Cortex of kidney (tissue), 1 donor: ENCODE measurements at places on chromosomes 2 and 18.

GRCh38 chr2:156383798-156384197 is 51.3 kb upstream of the NR4A2 start:
- DNase-seq, result no peak

DNA sequence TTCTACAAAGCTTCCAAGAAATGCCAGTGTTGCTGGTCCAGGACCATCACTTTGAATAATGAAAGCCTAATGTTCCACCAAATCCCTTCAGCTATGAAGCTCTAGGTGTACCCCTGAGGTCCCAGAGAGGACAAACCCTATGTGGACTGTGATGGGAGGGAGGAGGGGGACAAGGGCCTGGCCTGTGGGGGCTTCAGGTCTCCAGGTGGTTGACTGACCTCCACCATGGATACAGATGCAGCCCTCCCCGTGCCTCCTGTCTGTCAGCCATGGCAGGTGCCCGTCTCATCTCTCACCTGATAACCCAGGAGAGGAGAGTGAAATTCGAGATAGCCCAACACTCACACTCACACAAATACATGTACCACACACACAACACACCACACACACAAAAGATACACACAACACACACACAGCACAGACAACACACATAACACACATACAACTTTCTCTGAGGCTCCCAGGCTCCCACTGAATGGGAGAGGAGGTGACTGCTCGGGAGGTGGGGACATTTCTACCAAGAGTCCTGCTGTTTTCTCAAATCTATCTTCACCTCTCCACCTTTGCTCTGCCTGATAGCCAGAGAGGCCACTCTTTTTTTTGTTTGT is 12.8 kb upstream of the RHOB start:
- no peak for DNase-seq

DNA sequence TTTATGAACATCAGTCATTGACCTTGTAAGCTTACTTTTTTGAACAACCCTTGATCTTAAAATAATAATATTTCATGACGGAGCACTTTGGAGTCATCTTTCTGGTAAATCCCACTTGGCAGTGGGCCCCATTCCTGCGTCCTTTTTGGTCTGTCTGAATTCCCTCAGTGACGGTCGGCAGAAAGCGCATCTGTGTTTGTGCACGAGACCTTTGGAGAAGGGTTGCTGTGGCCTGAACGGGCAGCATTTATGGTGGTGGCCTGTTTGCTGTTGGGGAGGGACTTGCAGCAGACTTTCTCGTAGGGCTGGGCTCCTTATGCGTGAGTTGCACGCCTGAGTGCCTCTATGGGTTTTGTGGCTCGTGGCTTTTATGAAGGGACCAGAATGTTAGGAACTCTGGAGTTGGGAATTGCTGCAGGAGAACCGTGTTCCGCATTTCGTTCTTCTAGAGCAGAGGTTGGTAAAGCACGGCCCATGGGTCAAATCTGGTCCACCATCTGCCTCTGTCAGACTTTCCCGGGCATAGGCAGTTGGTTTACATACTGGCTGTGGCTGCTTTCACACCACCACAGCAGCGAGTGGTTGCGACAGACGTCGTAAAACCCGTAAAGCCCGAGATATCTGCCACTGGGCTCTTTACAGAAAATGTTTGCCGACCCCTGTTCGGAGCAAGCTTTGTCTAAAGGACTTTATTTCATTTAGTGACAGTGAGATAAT is 30.8 kb downstream of the LPIN1 start:
- no peak for DNase-seq

GRCh38 chr2:17043173-17043572 is 377.5 kb upstream of the CYRIA start:
- DNase-seq, result no peak

DNA sequence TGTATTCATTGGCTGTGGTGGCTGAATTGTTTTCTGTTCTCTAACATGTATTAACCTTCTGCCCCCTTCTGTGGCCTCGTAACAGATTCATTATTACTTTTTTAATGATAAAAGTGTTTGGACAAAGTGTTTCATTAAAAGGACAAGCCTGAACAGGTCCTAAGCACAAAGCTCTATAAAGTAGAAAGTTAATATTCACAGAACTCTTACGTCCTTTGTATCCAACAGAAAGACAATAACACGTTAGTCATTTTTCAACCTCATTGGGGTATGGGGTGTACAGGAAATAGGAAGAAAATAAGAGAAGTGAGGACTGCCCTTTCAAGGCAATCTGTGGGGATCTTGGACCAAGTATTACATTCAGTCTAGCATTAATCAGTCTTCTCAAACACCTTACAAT is 105.5 kb upstream of the RGPD4 start:
- no peak for DNase-seq

- DNase-seq, result no peak
Measured at GRCh38 chr2:237205561-237205971, 119.9 kb downstream of the COPS8 start.

DNA sequence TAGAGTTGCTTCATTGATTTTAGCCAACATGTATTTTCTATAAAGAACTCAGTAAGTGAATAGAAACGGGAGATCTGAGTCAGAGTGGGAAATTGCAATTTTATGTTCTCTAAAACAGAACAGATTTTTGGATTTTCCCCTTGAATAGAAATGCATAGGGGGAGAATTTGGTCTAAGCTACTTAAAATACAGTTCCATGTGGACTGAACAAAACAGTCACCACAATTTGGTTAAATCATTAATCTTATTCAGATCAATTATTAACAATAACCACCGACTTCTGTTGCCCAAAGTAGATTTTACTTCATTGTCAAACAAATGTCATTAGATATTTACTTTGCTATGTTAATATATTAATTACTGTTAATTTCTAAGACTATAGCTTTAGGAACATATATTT is 107.7 kb downstream of the SCG2 start:
- DNase-seq, result no peak

DNA sequence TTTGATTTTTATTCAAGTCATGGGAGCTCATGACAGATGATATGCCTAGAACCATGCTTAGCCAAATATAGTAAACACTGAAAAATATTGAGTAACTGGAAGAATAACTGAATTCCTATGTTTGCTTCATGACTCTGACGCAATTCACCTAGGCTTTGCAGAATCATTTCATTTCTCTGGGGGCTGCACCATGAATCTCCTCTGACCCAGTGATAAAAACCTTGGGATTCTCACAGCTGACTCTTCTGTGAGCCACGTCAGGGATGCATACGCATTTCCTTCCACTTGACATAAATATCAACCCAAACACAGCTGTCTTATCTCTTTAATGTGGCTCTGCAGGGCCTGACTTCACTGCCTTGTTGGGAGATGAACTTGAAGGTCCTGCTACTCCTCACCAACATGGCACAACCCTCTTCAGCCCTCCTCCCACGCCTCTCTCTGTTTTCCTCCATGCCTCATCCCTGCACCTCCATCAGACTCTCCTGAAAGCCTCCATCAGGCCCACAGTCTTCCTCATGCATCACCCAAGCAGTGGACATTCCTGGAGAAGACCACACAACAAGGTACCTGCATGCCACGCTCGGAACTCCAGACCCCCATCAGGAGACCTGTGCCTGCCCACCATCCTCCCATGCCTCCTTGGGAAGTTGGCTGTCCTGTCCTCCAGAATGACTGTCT is 29.8 kb downstream of the COL6A3 start:
- DNase-seq, result no peak

DNA sequence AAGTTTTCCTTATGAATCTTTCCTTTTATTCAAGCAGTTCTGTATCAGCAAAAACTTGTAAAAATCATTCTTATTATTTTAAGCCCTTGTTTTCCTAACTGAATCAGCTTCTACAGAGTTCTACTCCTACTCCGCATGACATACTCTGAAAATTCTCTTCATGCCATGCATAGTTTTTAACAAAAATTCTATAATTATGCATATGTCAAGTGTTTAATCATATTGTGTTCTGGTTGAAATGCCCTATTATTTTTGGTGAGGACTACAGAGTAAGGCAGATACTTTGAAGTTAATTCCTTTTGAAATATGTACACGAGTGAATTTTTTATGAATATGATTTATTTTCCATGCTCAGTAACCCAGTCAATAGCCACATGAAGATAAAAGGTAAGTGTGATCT is 28.8 kb downstream of the ANKRD30B start:
- no peak for DNase-seq

DNA sequence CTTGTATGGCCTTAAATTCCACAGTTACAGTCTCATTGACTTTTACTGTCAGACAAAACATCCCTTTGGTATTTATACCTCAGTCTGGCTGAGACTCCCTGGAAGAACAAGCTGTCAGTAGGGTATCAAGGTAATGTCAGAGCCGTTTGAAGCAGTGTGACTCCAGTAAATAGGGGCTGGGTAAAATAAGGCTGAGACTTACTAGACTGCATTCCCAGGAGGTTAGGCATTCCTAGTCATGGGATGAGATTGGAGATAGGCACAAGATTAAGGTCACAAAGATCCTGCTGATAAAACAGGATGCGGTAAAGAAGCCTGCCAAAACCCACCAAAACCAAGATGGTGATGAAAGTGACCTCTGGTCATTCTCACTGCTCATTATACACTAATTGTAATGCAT is 219.5 kb upstream of the SKOR2 start:
- no peak for DNase-seq

DNA sequence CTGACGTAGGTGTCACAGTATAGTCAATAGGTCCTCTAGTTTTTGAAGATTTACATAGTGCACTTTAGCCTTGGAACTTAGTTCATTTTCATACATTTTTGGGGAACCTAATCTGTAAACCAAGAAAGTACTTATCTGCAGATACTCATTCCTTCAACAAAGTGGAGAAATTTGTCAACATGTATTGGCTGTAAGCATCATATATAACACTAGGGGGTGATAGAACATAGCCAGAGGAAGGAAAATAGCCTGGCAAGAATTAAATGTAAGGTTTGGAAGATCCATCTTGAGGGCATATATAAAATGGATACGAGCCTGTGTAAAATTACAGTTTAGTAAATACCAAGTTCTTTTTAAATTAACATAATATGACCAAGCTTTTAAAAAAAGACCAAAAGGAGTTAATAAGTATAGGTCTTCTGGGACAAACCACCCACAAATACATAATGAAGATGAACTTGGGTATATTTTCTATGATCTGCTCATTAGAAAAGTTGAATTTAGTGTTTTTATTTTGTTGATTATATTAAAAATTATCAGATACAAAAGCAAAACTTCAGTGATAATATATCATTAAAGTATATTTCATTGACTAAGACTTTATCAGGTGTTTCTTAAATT is 18.2 kb downstream of the RPL37A start:
- no peak for DNase-seq

DNA sequence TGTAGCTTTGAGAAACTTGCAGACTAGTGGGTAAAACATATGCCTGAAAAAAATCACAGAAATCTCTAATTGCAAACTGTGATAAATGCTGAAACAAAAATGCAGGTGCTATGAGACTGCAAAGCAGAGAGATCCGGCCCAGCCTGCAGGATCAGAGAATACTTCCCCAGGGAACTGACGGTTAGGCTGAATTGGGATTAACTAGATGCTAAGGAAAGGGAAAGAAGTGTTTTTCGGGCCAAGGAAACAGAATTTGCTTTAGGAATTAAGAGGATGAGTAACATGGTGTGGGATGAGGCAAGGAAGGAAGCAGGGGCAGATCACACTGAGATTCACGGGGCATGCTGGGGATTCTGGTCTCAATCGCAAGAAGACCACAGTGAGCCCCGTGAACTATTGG is 71.5 kb downstream of the OSBPL6 start:
- no peak for DNase-seq

GRCh38 chr18:62576845-62577512 is 54.2 kb downstream of the ZCCHC2 start:
- no peak for DNase-seq

GRCh38 chr2:16729335-16729734 is 63.7 kb upstream of the CYRIA start:
- no peak for DNase-seq

- no peak for DNase-seq
Measured at GRCh38 chr2:64165706-64166105, 21.5 kb upstream of the PELI1 start.

DNA sequence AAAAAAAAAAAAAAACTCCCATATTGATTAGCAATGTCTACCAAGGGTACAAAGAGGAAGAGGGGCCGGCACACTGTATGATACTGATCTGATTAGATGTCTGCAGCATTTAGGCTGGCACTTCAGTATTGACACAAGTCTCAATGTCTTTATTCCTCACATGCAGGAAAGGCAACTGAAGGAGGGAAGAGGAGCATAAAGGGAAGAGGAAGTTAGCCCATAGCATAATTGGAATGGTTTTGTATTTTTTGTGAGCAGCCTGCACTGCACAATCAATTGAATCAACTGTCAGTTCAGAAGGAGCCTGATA is 79.0 kb downstream of the DNER start:
- DNase-seq, result no peak

GRCh38 chr18:8190980-8191379 is 418.3 kb upstream of the RAB12 start:
- DNase-seq, result no peak

GRCh38 chr2:240791821-240792628 is 28.0 kb downstream of the KIF1A start:
- DNase-seq, result no peak

DNA sequence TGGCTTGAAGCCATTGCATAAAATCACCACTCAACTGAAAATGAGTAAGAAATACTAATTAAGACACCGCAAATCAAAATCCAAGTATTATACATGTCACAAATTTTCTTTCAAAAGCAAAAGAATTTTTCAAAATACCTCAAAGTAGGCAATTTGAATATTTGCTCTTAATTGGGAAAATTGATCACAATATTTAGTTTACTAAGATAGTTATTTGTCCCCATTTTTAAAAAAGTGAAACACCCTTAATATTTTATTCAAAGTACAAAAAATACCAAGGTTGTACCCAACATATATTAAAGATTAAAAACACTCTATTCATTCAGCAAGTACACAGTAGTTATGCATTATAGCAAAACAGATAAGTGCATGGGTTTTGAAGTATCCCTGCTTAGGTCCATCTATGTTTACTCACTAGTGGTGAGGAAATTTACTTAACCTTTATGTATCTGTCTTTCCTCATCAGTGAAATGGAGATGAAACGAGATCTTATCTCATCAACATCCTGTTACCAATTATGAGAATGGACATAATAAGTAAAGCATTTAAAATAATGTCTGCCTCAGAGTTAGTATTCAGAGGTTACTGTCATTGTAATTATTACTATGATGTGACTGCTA is 35.1 kb downstream of the VPS54 start:
- no peak for DNase-seq

DNA sequence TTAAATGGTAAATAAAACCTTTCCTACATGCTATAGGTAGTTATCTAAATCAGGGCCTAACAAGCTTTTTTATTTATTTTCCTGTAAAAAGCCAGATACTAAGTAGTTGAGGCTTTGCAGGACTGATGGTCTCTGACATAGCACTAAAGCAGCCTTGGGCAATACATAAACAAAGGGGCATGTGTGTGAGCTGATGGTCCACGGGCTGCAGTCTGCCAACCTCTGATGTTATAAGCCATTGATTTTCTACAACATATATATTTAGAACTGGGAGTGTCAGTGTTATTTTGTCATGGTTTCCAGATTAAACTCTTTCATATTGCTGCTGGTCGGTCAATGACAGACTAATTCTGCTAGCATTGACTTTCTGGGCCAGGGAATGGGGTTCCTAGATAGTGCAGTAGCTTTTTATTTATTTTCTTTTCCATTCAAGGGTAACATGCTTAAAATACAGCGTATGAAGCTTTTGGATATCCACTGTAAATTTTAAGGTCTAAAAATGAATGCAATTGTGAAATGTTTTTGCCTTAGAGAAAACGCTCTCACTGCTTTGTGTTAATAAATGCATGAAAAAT is 134.0 kb downstream of the NEDD4L start:
- DNase-seq, result no peak
